ENCODE measurements at places on chromosomes 3 and 15.

DNA sequence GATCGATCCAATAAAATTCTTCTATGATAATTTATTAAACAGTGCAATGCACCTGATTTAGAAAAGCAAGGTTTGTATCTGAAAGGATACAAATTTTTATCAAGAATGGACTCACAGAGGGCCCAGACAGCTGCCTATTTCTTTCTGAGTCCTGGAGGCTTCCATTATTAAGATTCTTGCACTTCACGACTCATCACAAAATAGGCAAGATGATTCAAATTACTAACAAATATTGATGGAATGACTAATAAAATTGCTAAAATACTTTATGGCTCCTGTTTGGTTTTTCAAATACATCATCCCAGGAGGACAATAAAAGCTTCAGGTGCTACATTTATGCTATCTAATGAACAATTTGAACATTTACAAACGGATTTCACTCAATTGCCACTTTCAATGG lies 483.0 kb upstream of the AGTR1 start:
- no peak for DNase-seq

DNA sequence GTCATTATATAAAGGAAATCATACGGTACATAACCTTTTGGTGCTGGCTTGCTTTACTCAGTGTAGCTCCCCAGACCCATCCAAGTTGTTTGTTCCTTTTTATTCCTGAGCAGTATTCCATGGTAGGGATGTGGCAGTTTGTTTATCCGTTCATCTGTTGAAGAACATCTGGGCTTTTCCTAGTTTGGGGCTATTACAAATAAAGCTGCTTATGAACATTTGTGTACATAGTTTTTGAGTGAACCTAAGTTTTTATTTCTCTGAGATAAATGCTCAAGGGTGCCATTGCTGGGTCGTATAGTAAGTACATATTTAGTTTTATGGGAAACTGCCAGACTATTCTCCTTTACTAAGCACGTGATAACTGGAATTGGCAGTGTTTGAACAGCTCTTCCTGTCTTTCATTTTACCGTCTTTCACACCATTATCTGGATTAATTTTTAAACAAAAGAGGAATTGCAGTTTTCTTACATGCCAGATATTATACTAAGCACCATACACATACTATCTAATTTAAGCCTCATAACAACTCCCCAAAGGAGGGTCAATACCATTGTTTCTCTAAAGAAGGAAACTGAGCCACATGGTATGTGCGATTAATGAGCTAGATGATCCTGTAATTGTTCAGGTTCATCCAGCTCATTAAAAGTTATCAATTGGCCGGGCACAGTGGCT lies 85.6 kb downstream of the PTPRG start:
- no peak for DNase-seq

DNA sequence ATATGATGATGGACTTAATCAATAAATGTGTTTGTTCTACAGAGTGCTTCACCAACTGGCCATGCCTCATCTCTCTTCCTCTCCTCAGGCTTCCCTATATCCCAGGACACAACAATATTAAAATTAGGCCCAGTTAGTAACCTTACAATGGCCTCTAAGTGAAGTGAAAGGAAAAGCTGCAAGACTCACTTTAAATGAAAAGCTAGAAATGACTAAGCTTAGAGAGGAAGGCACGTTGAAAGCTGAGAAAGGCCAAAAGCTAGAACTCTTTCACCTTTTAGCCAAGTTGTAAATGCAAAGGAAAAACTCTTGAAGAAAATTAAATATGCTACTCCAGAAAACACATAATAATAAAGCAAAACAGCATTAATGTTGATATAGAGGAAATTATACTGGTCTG lies 1010.3 kb downstream of the NAALADL2 start:
- no peak for DNase-seq

GRCh38 chr15:35260941-35261340 lies 175.8 kb upstream of the NANOGP8 start:
- DNase-seq: no peak

GRCh38 chr3:114078126-114078525 lies 21.6 kb downstream of the QTRT2 start:
- DNase-seq: no peak

DNA sequence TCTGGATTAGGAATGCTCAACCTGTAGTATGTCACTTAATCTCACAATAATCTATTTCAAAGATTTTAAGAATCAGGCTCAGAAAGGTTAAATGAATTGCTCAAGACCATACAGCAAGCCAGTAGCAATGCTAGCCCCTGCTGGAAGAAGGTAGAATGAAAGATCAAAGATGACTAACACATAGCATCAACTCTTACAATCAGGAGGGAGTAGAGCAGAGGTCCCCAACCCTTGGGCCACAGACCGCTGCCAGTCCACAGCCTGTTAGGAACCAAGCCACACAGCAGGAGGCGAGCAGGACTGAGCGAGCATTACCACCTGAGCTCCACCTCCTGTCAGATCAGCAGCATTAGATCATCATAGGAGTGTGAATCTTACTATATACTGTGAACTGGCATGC lies 15.5 kb upstream of the GATM start:
- no peak for DNase-seq

DNA sequence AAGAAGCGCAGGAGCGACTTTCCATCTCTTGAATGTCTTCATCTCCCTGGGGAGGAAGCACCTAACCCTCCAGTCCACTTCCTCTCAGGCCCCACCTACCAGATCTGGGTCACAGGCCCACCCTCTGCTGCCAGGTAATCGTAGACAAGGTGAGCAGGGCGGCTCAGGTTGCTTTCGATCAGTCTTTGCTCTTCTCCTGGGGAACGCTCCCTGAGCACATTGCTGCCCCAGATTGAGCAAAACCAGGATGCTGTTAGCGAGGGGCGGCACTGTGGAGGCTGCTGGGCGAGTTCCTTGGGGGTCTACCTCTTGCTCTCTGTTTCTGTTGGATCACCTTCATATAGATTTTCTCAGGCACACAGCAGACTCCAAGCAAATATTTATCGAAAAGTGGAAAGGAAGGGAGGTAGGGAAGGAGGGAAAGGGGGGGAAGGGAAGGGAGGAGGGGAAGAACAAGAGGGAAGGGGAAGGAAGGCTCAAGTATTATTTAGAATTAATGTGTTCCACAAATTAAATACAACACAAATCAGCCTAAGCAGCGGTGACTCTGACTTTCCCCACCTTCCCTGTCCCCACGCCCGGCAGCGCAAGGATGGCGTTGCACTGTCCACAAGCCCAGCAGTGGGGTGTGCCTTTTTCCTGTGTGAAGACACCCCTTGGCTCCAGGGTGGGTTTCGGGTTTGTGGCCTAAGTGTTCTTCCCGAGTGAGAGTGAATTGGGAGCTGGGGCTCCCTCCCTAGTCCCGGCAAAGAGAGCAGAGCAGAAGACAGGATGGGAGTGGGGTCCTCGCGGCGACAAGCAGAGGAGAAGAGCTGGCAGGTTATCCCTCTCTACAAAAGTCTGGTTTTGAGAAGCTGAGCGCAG lies 6.1 kb upstream of the PCSK6 start:
- no peak for DNase-seq

- no peak for DNase-seq
Measured at GRCh38 chr3:69882560-69882959, 117.0 kb upstream of the SAMMSON start.

DNA sequence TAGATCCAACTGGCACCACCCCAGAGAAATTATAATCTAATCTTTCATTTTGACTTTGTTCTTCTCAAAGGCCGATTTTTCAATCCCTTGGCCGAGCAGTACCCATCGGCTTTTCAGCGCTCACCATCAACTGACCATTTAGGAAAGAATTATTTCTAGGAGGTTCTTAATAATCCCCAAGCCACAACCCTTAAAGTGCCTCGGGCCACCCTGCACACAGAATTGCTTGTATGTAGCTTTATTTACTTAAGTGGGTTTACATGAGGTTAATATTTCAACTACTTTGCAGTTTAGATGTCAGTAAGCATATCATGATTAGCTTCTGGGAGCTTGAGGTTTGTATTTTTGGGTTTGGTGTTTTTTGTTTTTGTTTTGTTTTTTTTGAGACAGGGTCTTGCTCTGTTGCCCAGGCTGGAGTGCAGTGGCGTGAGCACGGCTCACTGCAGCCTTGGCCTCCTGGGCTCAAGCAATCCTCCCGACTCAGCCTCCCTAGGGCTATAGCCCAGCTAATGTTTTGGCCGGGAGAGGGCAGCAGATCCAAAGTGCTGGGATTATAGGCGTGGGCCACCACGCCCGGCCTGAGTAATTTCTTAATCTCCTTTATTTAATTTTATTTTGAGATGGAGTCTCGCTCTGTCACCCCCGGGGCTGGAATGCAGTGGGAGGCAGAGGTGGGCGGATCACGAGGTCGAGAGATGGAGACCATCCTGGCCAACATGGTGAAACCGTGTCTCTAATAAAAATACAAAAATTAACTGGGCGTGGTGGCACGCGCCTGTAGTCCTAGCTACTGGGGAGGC lies 801 bp upstream of the CDAN1 start:
- DNase-seq: no peak

DNA sequence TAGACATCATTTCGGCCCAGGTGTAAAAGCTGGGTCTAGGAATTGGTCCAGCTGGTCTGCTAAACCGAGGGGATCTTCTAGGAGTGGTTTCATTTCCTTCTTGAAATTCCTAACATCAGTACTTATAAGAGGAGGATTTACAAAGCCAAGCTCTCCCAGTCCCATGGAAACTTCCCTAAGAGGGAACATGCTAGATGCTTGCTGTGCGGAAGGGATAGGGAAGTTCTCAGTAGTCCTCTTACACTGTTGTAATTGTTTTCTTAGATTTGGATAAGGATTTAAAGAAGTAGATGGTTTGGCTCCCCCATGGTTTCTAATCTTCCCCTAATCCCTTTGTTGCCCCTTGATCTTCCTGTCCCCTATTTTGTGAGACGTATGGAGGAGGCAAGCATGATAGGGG lies 89.7 kb upstream of the XCR1 start:
- no peak for DNase-seq

DNA sequence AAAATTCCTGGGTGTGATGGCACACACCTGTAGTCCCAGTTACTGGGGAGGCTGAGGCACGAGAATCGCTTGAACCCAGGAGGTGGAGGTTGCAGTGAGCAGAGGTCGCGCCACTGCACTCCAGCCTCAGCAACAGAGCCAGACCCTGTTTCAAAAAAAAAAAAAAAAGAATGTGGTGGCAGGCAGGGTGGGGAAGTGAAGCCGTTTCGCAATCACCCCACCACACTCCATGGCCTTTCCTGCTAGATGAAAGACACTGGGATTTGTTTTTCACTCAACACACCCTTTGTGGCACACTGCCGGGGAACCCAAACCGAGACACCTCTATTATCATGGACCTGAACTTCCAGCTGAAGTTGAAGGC lies 172.4 kb upstream of the IQSEC1 start:
- DNase-seq: no peak

DNA sequence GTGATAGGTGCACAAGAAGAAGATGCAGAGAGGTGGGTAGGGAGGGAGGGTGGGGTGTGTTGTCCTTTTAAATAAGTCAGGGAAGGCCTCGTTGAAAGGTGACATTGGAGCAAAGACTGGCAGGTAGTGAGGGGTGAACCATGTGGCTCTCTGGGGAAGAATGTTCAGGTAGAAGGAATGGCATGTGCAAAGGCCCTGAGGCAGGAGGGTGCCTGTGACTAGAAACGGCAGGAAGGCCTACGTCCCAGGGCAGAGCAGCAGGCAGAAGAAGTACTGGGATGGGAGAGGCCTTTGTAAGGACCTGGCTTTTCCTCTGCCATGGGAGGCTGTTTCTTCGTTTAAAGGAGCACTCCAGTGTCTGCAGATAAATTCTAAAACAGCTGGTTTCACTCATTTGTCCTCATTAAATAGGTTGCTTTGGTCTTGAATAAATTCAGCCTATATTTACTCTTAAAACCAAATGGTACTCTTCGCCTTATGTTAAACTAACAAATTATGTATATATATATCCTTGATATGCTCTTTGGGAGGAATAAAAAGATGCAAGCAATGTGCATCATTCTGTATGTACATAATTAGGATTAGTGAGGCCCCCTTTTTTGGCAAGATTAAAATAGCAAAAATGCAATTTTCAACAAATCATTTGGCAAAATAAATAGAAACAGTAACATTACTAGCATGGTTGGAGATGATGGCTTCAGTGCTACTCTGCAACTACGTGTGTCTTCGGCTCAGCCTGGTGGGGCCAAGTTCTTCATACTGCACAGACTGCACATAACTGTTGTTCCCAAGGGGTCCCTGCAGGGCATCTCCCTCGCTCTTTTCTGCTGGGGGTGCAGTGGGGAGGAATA lies 151.4 kb downstream of the KLF13 start:
- DNase-seq: no peak

DNA sequence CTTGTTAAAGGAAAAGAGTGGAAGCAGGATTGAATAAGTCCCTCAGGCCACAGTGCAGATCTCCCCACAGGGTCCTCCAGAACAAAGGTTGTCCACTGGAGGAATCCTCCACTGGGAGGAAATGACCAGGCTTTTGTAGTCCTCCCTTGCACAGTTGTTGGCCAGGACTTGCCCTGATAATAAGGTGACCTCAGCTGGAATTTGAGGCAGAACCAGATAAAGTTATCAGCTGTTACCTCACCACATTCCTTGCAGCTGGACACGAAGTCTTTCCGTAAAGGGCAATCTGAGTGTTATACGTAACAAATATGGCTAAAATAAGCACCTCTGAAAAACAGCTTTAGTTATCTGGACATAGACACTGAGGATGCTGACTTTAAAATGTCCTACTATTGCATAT lies 83.5 kb upstream of the NAALADL2 start:
- DNase-seq: no peak

DNA sequence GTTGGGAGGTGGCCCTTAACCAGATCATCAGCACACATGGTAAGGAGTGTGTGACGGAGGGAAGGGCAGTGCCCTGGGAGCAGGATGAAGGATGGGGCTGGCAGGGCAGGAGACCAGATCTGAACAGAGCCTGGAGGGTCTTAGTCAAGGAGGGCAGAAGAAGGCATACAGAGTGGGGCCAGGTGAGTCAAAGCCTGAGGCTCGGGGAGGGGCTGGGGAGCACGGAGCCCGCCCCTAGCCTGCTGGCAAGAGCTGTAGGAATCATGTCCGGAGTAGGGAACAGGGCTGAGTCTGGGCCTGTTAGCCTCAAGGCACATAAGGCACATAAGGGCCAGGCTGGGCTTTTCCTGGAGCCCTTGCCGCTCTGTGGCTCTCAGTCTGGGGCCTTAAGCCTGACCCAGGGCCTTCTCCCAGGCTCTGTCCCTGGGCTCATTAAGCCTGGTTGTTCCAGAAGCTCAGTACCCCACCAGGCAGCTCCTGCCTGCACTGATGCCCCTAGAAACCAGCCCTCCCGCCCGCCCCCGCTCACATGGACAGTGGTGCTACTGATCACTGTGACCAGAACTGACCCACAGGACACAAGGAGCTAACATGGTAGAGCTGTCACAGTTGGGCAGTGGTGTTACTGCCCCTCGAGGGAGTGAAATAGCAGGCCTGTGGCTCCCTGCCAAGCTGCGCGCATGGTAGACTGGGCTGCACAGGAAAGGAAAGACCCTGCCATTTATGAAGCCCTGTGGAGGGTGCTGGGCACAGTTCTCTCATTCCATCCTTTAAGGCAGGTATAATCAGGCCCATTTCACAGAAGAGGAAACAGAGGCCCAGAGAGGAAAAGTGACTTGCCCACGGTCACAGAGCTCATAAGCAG lies 14.6 kb downstream of the ISG20 start:
- no peak for DNase-seq

Measured in astrocyte of the cerebellum (primary cell).